ENCODE measurements at places on chromosomes 16 and 17.

DNA sequence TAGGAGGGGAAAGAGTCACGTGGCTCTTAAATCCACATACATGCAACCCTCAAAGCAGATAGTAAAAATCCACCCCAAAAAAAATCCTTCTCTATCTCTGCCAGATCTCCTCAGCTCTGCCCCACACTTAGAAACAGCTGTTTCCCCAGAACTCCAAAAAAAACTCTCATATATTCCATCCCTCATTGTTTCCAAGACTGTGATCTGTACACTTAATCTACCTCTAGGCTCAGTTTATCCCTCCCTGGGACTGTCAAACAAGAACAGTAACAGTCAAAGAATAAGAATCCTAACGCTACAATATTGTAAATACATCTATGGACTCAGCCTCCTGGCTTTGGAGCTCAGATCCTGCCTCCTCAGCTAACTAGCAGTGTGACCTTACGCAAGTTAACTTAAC is 11.6 kb downstream of the CUEDC1 start:
- DNase-seq = no peak

- DNase-seq = no peak
These were observed 992 bp downstream of the GDPD1 start for GRCh38 chr17:59221159-59221847.

GRCh38 chr16:84357191-84357651 is 11.1 kb upstream of the ATP2C2 start:
- no peak for DNase-seq

DNA sequence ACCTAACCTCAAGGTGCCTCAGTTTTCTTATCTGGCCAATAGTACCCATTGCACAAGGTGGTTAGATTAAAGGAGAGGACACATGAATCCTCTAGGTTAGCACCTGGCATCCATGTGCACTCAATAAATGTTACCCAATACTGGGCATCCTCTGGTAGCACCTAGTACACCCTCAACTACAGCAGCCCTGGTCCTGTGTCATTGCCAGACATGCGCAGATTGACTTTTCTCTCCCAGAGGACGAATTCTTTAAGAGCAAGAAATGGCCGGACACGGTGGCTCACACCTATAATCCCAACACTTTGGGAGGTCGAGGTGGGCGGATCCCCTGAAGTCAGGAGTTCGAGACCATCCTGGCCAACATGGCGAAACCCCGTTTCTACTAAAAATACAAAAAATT is 7.3 kb downstream of the DUSP3 start:
- no peak for DNase-seq

- peak; percentile 62 for DNase-seq
These were observed at the start of gene ZNRF1 for GRCh38 chr16:74998481-74999218. TSS of gene ZNRF1 (plus strand) at chr16:74999024. CDS start at chr16:74999672, 648 bp downstream.

DNA sequence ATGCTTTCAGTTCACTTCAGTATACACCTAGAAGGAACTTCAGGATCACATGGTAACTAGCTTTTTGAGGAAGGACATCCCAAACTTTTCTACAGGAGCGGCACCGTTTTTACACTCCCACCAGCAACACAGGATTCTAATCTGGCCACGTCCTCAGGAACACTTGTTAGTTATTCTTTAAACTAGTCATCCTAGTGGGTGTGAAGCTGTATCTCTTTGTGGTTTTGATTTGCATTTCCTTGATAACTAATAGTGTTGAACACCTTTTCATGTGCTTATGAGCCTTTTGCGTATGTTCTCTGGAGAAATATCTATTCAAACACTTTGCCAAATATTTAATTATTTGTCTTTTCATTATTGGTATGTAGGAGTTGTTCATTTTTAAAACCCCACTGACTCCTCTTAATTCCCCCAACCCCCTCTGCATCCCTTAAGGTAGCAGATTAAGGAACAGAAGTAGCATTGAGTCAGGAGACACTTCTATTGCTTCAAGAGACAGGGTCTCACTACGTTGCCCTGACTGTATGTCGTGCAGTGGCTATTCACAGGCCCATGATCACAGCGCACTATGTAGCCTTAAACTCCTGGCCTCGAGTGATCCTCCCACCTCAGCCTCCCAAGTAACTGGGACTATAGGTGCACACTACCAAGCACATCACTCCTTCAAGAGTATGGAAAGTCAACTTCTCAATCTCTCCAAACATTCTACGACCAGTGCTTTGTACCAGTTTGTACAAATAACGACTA is 25.4 kb downstream of the YWHAE start:
- DNase-seq = no peak

- DNase-seq = no peak
These were observed 37.8 kb upstream of the IL34 start for GRCh38 chr16:70608521-70608920.

DNA sequence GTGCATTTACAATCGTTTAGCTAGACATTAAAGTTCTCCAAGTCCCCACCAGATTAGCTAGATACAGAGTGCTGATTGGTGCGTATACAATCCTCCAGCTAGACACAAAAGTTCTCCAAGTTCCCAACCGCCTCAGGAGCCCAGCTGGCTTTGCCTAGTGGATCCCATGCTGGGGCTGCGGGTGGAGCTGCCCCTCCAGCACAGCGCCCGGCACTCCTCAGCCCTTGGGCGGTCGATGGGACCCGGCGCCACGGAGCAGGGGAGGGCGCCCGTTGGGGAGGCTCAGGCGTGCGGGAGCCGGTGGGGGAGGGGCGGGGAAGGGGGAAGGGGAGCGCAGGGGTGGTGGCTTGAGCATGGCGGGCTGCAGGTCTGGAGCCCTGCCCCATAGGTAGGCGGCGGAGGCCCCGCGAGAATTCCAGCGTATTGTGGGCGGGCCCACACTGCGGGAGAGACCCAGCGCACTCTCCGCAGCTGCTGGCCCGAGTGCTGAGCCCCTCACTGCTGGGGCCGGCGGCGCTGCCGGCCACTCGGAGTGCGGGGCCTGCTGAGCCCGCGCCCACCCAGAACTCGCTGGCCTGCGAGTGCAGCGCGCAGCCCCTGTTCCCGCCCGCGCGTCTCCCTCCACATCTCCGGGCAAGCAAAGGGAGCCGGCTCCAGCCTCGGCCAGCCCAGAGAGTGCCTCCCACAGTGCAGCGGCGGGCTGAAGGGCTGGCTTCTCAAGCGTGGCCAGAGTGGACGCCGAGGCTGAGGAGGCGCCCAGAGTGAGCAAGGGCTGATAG is 907.5 kb downstream of the CDH8 start:
- no peak for DNase-seq

GRCh38 chr17:80064696-80065095 is 28.3 kb downstream of the CCDC40 start:
- no peak for DNase-seq

DNA sequence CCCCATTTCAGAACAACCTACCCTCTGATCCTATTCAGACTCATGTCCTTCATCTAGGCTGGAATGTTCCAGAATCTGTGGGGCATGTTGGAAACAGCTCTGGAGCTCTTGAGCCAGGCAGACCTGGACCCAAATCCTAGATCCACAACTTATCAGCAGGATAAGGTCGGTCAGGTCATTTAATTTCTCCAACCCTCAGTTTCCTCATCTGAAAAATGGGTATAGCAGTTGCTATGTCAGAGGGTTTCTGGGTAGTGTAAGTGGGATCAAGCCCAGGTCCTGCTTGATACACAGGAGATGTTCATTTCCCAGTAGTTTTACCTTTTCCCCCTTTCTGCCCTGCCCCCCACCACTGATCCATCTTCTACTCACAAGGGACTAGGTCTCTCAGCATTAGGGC is 12.0 kb downstream of the SLC6A2 start:
- no peak for DNase-seq

DNA sequence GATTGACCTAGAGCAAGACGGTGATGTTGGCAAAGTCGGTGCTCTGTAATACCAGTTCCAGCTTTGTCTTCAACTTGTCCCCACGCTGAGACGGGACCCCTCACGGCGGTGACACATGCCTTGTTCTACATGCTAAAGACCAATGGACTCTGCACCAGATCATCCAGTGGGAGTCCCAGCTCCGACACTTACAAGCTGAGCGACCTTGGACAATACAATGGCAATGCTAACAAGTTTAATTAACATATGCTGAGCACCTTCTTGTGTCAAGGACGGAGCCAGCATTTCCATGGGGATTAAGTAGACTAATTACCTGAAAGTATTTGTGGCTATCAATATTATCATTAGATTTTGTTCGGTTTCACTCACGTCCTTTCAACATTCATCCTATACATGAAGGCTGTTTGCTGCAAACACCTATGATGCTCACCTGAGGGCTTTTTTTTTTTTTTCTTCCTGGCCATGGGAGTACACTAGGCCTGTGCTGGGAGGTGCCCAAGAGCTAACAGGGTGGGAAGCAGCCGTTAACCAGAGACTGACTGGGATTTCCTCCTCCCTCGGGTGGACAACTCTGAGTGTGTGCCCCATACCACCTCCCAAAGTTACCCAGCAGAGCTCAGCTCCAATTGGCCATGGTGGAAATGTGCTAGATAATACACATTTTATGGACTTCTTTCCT is 308.6 kb upstream of the ZFHX3 start:
- no peak for DNase-seq

GRCh38 chr16:84546669-84547545 is 42.4 kb upstream of the MEAK7 start:
- DNase-seq = no peak

DNA sequence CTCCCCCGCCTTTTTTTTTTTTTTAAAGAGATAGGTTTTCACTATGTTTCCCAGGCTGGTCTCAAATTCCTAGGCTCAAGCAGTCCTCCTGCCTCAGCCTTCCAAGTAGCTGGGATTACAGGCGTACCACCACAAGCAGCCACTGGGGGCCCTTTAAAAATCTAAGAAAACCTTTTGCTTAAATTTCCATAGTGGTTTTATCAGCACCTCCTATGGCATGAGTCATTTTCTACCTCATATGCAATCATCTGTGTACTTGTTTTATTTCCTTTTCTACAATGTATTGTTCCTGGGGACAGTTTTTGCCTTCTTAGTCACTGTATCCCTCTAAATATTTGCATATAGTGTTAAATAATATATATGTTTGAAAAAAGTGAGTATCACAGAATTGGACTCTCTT is 29.2 kb downstream of the GNA13 start:
- peak; percentile 8 for DNase-seq

DNA sequence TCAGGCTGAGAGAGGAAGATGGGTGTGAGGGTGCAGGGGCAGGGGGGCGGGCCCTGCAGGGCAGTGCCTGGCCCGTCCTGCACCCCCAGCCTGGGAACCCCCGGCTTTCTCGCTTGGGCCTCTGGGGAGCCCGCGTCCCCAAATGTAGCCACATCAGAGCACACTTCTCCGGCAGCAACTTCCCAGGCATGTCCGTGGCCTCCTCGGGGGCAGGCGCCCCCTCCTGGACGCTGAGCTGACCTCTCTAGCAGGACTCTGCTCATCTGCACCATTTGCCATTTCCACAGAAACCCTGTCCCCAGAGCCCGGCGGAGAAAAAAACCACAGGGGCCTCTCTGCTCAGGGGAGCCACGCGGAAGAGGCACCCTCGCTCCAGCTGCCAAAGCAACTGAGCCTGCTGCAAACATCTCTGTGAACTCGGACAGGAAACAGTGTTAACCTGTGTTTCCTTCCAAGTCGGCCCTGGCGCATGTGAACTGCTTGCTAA is 63.4 kb downstream of the KLHDC4 start:
- DNase-seq = no peak

GRCh38 chr16:82954224-82954929 is 327.6 kb downstream of the CDH13 start:
- no peak for DNase-seq

DNA sequence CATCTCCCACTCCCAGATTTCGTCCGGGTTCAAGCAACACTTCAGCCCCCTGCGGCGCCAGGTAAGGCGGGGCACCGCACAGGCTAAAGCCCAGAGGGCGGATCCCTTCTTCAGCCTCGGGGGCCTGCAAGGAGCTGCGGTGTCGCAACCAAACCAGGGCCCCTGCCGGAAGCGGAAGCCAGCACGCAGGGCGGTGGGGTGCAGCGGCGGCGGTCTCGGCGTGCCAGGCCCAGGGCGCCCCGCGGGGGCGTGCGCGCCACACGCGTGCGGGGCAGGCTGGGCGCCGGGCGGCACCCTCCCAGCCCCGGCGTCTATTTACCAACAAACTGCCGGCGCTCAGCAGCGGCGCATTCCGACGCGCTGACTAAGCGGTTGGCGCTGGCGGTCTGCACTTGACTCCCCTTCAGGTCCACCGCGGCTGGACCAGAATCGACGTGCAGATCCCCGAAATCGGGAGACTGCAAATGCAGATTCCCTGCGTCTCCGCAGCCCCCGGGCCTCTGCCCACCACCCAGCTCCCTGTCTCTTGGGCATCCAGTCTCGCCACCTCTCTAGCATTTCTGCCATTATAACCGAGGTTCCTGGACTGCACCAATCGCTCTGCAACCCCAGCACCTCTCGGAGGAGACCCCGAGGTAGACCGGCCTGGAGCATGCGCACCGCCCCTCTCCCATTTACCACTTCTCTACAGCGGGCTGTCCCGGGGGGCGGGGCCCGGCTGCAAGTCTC is 421 bp upstream of the DLX4 start:
- DNase-seq = peak; percentile 71

DNA sequence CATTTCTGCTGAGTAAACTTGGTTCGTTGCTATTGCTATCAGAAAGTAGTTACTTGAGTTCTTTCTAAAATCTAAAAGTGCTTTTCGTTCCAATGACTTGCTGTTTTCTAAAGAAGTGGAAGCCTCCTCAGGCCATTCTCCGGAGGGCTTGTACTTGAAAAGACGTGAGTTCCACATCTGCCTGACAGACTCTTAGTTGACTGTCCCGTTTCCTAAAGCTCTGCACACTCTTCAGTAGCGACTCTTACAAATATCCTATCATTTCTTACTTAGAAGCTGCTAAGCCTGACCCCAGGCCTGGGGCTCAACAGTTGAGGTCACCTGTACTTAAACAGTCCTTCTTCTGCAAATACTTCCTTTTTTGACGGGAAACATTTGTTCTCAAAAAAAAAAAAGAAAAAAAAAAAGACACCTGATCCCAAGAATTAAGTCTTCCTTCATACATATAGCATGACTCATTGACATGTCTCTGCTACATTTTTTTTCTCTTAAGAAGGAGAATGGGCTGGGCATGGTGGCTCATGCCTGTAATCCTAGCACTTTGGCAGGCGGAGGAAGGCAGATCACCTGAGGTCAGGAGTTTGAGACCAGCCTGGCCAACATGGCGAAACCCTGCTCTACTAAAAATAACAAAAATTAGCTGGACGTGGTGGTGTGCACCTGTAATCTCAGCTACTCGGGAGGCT is 61.5 kb downstream of the DHRS7C start:
- DNase-seq = no peak

GRCh38 chr16:4749700-4750257 is 15.4 kb downstream of the DNAAF8 start:
- DNase-seq = no peak

Data from stimulated activated naive CD4-positive, alpha-beta T cell (primary cell).